ENCODE measurements at places on chromosomes 5 and 9. TPM values are rescaled to one million over a fixed set of nuclear protein-coding genes. Genes with fewer than 3 reads are reported as not detected.
A peak's percentile ranks its signal among the peaks of the same experiment; 100 is the strongest.

The PTGES gene
- 8.9 TPM for total RNA-seq

DNA sequence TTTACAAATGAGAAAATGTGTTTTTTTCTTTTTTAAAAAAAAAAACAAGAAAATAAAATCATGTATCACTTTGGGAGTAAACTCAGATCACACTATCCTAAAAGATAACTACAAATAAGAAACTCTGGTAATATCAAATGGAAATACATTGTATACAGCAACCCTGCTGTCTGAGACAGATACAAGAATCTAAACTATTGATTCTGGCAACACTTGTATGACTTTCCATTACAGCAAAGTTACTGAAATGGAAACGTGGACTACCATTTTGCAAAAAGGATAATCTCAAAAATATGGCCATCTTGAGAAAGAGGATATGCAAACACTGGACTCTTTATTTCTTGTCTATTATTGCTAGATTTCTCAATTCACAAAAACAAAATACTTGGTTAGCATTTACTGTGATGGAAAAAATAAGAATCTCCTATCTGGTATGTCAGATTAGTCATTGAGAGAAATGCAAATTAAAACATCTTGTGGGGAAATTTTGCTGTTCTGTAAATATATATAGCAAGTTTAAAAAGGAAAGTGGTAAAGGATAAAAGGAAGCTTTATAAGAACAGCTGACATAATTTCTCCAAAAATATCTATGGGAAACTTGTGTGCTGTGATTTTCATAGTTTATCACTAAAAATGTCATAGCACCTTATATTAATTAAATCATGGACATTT, 112.9 kb upstream of the FER start:
- no peaks in the 10 kb centered on the region for H3K36me3 ChIP-seq
- no peak overlapping the region for H3K4me3 ChIP-seq
- H3K4me1 ChIP-seq = no peaks in the 10 kb centered on the region
- no peaks in the 10 kb centered on the region for H3K27me3 ChIP-seq
- DNase-seq = no peak

The NUTM2G gene
- total RNA-seq = not detected

DNA sequence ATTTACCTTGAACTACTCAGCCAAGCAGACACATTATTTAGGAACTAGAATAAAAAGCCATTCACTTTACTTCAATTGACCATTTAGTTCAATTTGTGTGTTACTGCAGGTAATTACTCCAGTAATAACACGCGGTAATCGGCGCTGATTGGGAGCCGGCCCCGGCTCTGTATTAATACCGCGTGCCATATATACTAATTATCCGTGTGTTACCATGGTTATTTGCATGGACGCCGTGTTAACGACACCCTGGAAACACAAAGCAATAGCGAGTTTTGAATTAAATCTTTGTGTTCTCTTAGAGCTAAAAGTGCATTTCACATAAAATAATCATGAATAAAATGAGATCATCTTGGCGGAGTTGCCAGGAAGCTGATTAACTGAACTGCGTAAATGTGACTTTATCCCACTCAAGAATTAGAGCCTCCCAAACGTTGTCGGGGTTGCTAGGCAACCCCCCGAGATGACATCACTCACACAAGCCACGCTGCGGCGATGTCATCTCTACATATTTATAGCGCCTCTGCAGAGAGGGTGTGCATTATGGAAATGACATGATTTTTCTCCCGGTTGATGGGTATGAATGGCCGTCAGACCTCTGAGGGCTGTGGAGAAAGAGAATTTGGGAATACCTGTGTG, 41.4 kb upstream of the RNU6ATAC start:
- H3K27me3 ChIP-seq = no peaks in the 10 kb centered on the region
- H3K27ac ChIP-seq = peak overlapping the region; percentile 65
- no peaks in the 10 kb centered on the region for H3K4me1 ChIP-seq
- no peak overlapping the region for H3K4me3 ChIP-seq
- DNase-seq = peak; percentile 69

The PLAC8L1 gene
- not detected for total RNA-seq

- no peaks in the 10 kb centered on the region for H3K4me1 ChIP-seq
- DNase-seq = no peak
- H3K27me3 ChIP-seq = no peaks in the 10 kb centered on the region
- no peak overlapping the region for H3K27ac ChIP-seq
- no peaks in the 10 kb centered on the region for H3K36me3 ChIP-seq
These were observed 908.6 kb upstream of the EDIL3 start for GRCh38 chr5:85293145-85293785.

DNA sequence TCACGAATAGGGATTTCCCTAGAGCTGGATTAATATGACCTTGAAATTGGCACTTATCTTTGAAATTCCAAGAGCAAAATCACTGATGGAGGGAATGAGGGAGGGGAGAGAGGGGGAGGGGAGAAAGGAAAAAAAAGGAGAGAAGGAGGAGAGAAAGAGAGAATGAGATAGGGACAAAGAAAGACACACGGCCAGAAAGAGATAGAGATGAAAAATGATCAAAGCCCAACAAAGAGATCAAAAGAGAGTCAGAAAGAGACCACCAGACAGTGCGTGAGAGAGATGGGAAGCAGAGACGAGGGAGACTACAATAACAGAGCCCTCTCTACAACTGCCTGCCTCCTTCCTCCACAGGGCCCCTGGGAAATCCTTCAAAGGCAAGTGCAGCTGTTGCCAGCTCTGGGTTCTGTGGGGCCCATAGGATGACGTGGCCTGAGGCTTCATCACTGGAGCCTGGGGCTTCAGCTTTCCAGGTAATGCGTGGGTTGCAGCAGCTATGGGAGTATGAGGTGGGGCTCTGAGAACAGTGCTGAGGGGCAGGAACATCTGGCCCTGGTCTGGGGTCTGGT, 58.3 kb upstream of the SHB start:
- H3K36me3 ChIP-seq = no peaks in the 10 kb centered on the region
- DNase-seq = no peak
- H3K27ac ChIP-seq = no peak overlapping the region
- no peaks in the 10 kb centered on the region for H3K27me3 ChIP-seq
- H3K4me1 ChIP-seq = peaks cover 7% of the 10 kb centered on the region

The AGXT2 gene
- 8.0 TPM for total RNA-seq

The AHRR gene
- 1.7 TPM for total RNA-seq

The RETREG1 gene
- total RNA-seq = 104 TPM

GRCh38 chr5:72558383-72558782, 51.2 kb upstream of the ZNF366 start:
- H3K36me3 ChIP-seq = no peaks in the 10 kb centered on the region
- H3K27ac ChIP-seq = peak overlapping the region; percentile 45
- no peaks in the 10 kb centered on the region for H3K27me3 ChIP-seq
- H3K4me3 ChIP-seq = no peak overlapping the region
- DNase-seq = no peak

The CNTFR gene
- 3.7 TPM for total RNA-seq

DNA sequence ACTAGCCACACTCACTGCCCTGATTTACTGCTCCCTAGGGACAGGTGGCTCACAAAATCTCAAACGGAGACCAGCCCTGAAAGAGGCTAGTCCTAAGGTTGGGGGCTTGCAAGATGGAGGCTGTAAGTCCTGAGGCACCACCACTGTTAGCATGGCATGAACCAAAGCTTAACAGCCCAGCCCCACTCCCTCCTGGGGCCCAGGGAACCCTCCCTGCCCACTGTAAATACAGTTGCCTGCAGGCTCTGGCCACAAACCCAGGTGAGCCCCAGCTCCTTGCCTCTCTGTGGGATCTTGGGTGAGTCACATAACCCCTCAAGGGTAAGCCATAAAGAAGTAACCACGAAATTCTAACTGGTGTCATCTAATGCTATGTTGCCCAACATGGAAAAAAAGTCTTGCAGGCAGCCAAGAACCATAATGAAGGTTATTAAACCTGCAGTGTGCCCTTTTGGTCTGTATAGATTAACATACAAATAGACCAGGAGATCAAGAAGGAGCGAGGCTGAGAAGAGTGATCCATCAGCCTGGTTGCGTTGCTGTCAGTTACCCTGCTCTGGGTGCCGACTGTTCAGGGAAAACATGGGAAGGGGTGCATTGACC, 1.7 kb upstream of the POMT1 start:
- H3K27ac ChIP-seq = no peak overlapping the region
- H3K27me3 ChIP-seq = no peaks in the 10 kb centered on the region
- H3K36me3 ChIP-seq = peaks cover 2% of the 10 kb centered on the region

Data from kidney (tissue), 22 donors.